ENCODE measurements at places on chromosomes 12 and 14.
A peak's percentile ranks its signal among the peaks of the same experiment; 100 is the strongest.

DNA sequence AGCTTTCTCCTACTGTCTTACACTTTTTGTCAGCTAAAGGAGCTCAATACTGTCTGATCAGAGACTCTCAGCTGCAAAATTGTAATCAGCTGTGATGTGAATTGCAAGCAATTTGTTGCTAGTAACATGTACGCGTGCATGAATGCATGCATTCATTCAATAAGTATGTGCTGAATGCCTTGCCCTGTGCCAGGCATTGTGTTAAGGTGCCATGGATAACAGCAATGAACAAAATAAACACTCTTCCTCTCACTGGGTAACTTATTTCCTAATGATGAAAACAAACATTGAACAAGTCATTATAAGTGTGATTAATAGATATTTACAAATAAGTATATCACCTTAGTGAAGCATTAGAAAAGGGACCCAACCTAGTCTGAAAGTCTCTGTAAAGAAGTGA is 163.2 kb upstream of the ARID2 start:
- DNase-seq: no peak

DNA sequence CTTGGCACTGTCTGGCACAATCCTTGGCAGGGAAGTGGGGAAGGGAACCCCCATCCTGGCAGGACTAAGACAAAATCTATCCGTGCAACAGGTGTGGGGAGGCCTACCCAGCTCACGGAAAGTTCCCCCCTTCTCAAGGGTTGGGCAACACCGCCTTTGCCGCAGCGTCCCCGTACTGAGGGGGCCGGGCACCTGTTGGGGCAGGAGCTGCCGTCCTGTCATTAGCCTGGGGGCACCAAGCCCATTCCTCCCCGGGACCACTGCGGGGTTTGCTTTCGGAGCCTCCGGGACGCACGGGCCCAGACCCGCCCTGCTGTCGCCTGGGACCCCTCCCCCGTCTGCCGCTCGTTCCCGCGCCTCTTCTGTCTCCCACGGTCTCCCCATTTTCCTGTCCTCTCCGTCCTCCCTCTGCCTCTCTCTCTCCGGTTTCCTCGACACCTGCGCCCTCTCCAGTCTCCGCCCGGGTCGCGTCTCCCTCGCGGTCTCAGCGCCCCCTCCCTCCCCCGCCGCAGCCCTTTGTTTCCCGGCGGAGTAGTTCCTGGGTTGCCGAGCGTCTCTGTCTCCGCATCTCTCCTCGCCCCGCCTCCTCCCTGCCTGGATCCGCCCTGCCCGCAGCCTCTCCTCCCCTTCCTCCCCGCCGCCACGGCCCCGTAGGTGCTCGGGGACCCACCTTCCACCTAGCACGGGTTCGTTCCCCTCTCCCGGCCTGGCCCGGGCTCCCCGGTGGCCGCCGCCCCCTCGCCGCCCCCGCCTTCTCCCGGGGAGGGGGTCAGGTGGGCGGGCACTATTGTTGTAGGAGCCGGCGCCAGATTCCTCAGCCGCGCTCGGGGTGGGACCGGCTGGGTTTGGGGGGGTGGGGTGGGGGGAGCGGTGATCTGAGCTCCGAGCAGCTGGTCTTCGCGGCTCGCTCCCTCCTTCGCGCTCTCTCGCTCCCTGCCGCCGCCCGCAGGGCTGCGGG is at the start of gene CACNB3:
Gene CACNB3 (plus strand): TSS at position 624 of the 958 bp plus-strand sequence. CDS start 434 bp downstream, outside the sequence.
- DNase-seq: peak; percentile 87

DNA sequence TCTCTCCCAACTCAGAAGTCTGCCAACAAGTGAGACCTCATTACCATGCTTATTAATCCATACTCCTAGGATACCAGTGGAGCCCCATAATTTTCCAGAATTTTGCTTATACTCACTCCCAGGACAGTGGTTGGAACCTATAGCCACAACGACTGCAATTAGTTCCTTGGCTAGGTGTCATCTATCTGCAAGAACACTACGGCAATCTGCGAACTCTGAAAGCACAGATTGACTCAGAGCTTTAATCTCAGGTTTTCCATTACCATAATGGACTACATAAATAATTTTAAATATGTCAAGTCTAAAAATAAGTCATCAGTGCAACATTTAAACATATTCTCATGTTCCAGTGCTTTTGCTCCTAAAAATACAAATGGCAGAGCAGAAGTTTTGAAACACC is 33.4 kb downstream of the TMTC3 start:
- no peak for DNase-seq

DNA sequence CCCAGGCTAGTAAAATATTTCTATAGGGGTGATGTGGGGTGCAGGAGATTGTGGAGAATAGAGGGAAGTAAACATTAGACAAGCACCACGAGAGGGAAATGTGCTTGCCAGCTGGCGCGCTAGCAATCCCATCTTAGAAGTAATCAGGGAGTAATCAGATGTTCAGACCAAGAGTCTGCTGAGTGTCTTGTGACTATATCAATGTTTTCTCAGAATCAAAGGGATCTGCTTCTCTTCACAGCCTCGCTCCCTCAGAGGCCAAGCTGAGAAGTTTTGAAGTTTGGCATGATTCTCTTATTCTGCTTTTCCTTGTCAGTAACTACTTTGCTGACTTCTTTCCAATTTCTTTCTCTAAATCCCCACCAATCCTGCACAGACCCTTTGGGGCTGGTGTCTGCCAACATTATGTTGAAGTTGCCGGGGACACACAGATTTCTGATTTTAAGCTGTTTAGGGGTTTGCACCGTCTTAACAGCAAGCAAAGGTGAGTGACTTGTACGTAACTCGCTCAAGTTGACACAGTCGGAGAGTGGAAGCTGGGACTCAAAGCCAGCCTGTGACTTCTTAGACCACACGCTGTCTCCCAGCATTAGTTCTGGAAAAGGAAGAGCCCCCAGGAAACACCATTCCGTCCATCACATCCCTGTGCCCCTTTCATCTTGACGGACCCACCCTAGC is 22.0 kb upstream of the TSPAN9 start:
- DNase-seq: no peak

GRCh38 chr14:100341301-100342031 is 18.3 kb downstream of the SLC25A47 start:
- no peak for DNase-seq

DNA sequence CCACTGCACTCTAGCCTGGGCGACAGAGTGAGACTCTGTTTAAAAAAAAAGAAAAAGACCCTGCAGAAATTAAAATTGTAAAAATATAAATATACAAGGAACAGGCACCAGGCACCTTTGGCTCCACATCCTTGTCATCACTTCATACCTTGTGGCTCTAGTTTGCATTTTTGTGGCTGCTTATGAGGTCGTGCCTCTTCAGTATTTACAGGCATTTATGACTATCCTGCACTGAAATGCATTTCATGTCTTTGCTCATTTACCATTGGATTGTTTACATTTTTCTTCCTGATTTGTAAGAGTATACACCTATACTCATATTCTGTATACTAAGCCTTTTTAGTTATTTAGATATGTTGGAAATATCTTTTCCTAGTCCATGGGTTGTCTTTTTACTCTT is 20.1 kb downstream of the BICD1 start:
- no peak for DNase-seq

DNA sequence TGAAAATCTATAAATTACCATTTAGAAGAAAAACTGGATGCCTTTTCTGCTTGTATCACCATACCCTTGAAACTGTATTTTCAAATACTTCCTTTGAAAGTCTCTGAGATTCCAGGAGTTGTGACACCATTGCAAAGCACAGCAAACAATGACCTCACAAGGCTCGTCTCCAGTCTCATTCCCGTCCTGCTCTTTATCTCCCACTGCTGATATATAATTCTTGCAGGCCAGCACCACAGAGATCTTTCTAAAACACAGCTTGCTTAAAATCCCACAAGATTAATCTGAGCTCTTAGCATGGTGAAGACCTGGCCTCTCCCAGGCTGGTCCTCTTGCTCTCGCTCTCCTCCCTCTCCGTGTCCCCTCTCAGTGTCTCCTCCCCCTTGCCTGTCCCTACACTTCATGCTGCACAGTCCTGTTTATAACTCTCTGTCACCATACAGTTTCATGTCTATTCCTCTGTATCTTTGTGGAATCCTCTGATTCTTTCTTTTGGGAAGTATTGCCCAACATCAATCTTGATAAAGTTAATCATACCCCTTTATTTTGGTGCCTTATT is 51.8 kb downstream of the ZFYVE21 start:
- DNase-seq: no peak

DNA sequence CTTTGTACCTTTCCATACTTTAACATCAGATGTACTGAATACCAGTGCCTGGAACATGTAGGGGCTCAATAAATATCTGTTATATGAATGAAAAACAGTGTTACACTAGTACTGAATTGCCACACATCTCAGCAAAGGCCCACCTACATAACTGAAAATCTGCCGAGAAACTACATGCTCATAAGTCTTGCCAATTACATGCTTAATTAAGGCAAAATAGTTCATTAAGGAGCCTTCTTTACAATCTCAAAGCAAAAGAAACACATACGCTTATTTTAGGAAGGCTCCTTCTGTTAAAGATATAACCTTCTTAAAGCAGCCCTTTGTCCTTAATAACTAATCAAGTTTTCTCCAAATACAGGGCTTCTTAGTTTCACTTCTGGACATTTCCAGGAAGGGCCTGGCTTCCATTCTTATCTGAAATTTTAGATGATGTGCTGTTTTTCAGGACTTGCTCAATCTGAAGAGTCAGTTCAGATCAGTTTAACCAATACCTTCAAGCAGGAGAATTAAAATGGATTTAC is 11.5 kb downstream of the LIMA1 start:
- no peak for DNase-seq

- DNase-seq: no peak
Observed at GRCh38 chr12:24226745-24227350, 277.4 kb upstream of the SOX5 start.

GRCh38 chr12:69392179-69392928 is 32.8 kb downstream of the YEATS4 start:
- no peak for DNase-seq

DNA sequence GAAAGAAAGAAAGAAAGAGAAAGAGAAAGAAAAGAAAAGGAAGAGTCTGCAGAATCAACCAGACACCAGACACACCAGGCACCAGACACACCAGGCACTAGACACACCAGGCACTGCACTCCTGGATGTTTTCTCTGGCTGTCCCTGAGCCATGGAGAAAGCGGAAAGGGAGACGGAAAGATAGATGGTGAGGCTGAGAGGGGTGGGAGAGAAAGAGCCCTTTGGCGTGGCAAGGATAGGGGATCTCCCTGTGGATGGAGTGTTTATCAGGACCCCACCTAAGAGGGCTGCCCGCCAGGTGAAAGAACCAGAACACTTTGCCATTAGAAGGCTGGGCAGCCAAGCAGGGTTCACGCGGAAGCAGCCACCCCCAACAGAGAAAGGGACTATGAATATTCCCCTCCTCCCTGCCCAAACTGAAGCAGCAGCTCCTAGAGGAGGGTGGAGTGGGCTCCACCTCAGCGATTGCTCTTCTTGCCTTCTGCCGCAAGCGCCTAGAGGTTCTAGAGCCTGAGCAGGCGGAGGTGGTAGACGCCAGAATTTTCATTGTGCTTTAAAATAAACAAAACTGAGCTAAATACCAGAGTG is 13.4 kb downstream of the ST8SIA1 start:
- DNase-seq: no peak

DNA sequence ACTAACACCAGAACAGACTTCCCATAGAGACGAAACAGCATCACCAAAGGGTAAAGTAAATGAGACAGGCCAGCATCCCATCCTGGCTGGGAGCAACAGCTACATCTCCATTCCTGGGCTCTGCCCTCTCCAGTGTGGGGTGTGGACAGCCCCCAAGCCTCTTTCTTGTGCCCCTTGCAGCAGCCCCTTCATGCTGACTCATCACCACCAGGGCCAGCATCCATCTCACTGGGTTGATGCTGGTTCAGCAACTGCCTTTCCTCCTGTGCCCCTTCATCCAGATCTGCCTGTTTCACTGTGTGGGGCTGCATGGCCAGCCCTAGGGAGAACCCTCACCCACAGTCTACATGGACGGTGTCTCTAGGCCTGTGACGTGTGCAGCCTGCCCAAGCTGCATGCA is 569.1 kb upstream of the TBX3 start:
- no peak for DNase-seq

- no peak for DNase-seq
Observed at GRCh38 chr12:115934877-115935276, 342.6 kb downstream of the MED13L start.

DNA sequence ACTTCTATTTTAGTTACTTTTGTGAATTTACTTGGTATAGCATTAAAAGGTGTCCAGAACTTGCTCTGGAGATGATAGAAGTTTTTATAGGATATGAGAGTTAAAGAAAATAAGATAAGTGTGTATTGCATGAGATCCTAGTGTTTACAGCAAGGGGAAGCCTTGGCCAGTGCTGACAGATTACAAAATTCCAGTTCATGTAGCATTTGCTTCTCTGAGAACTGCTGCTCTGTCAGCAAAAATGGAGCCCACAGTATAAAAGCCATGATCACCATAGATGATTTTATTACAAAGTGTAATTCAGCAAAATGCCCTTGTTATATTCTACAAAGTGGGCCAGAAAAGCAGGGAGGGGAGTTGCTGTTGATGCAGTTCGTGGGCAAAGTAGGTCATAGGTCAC is 40.0 kb upstream of the ATF1 start:
- DNase-seq: no peak

DNA sequence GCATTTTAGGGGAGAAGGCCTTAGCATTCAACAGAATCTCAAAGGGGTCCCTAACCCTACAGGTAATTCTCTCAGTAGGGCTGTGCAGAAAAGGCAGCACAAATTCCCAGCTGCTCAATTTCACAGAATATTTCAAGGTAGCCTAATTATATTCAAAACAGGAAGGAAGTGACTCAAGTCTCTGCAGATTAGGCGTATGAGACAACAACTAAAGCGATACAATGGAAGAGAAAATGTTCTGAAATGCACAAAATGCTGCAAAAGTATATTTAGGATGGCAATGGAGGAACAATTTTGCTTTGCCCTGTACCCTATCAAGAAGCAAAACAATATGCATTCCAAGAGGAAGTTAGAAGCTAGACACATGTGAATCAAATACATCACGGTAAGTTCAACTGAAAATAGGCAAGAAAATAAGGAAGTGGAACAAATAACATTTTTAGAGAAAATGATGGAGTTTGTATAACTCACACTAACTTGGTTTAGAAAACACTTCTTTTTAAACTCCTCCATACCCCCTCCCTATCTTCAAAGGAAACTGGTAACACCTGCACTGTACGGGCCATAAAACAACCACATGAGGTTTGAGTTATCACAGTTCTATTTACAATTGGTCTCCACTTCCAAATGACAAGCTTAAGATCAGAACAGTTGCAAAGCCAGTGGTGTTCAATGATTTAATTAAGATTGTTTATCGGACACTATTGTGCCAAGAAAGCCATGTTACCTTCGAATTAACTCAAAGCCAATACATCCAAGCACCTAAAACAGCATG is 1.6 kb downstream of the GIT2 start:
- no peak for DNase-seq

DNA sequence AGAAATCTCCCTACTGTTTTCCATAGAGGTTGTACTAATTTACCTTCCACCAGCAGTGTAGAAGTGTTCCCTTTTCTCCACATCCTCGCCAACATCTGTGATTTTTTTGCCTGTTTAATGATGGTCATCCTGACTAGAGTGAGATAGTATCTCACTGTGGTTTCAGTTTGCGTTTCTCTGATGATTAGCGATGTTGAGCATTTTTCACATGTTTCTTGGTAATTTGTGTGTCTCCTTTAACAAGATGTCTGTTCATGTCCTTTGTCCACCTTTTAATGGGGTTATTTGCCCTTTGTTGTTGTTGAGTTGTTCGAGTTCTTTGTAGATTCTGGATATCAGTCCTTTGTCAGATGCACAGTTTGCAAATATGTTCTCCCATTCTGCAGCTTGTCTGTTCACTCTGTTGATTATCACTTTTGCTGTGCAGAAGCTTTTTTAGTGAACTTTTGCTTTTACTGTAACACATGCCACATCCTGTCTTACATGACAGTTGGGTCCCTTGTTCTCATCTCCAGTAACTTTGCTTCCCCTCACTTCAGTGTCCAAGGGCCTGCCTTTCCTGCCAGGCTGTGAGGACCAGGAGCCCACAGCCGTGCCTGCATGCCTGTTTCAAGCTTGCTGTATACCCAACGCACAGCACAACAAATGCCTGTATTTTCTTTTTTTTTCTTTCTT is 64.9 kb downstream of the SPRING1 start:
- no peak for DNase-seq

All from WTC11 (cell line).